ENCODE measurements at places on chromosomes 5 and 9.

DNA sequence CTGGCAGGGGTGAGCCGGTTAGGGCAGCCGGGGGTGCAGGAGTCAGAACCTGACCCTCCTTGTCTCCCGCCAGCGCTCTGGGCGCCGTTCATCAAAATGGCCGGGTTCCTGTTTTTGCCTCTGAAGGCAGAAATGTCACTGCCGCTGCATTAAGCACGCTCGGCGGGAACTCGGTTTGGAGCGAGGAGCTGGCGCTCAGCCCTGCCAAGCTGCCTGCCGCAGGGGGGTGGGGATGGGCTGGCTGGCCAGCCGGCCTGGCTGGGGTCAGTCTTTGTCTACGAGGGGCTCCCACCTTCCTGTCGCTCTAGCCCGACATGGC is 63.7 kb downstream of the CXXC5 start:
- no peak for DNase-seq

- DNase-seq, result no peak
Observed at GRCh38 chr5:128645581-128645980, 107.5 kb upstream of the FBN2 start.

- DNase-seq, result no peak
Observed at GRCh38 chr9:88179062-88179521, 40.8 kb upstream of the SPATA31C2 start.

DNA sequence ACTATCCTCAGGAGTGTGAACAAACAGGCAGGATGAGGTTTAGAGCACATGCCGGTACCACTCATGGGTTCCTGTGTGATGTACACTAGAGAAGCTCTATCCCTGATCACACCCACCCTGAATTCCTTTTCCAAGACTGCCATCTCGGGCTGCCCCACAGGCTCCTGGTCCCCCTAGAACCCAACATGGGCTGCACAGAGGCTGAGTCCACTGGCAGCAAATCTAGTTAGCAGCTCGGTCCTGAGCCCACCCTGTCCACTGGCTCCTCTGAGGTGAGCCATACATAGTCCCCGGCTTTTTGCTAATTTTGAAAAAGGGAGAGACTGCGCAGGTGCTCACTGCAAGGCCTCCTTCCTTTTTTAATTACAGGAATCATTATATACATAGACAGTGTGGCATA is 227.0 kb downstream of the FSTL4 start:
- DNase-seq, result no peak

DNA sequence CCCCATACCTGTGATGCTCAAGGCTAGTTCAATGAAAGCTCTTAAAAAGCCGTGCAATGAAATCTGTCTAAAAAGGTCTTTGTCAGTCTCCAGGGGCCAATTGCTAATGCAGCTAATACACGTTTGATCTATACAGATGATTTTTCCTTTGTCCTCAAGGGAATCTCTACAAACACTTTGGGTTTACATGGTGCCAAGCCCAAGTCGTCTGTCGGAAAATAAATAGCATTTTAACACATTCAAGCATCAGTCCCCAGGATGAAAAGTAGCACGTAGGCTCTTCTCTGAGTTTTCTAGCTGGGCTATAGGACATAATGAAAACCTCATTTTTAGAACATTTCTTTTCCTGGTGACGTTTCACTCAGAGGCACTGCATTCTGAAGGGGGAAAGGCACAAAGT is 477.4 kb upstream of the WWC1 start:
- DNase-seq, result no peak

DNA sequence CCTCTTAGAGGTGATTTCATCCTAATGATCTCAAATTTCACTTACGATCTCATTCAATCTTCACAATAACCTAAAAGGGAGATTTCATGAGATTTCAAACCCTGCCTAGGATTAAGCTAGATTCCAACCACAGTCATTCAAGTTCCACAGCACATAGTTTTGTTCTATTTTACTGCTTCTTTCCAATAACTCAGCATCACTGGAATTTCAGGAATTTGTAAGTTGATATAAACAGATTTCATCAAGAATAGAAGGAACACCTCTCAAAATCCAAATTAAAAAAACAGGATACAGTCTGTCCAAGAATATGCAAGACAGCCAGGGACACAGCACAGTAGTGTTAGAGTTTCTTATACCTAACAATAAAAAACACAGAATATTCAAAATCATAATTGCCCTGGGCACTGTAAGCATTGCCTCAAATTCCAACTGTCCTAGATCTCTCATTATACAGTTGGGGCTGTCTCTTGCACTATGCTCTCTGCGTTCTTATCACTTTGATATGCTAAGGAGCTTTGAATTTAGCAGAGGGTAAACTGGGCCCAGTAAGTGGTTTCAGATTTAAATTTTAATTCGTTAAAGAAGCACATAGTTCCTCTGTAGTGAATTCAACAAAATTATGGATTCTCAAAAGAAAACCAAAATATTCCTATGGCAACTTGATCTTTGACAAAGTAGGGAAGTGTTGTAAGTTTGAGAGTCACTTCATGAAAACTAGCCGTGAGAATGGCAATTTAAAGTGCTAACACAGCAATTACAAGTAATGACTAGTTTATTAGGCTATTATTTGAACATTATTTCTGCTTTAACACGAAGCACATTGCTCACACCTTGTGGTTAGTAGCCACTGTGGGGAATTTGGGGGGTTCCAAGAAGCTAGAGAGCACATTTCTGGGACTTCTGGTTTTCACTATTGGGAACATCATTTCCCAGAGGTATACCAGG is 478.6 kb upstream of the C9orf72 start:
- no peak for DNase-seq

DNA sequence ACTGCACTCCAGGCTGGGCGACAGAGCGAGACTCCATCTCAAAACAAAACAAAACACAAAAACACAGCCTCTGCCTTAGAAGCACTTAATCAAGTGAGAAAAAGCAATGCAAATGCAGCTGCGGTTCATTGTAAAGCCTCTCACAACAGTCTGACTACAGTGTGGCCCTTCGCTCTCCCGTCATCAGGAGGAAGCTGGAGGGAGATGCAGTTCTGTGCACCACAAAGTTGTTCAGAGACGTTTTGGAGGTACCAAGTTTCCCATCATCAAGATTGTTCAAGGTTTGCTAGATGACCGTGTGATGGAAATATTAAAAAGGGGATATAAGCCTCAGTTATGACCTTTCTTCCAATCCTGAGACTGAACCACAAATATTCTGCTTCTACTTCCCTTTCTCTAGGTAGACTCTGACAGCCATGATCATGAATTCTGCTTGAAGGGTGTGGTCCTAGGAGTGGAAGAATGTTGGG is 40.9 kb downstream of the SEC61B start:
- no peak for DNase-seq

GRCh38 chr5:44935262-44935661 is 126.5 kb downstream of the MRPS30 start:
- DNase-seq, result peak; percentile 30

- DNase-seq, result no peak
Observed at GRCh38 chr5:21219251-21219650, 1231.3 kb upstream of the CDH18 start.

DNA sequence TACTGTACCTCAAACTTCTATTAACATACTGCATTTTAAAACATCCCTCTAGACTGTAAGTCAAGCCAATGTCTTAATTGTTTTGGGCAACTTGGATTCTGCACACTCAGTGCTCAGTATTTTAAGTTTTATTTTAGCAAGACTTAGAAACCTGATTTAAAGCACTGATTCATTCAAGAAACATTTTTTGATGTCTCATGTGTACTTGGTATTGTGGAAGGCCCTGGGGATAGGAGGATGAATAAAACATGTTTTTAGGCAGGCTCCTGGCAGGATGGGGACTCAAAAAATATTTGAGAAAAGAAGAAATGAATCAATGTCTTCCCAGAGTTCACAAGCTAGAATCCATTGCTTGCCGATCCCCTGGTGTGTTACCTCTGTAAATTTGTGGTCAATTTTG is 334.0 kb upstream of the PUM3 start:
- DNase-seq, result no peak

DNA sequence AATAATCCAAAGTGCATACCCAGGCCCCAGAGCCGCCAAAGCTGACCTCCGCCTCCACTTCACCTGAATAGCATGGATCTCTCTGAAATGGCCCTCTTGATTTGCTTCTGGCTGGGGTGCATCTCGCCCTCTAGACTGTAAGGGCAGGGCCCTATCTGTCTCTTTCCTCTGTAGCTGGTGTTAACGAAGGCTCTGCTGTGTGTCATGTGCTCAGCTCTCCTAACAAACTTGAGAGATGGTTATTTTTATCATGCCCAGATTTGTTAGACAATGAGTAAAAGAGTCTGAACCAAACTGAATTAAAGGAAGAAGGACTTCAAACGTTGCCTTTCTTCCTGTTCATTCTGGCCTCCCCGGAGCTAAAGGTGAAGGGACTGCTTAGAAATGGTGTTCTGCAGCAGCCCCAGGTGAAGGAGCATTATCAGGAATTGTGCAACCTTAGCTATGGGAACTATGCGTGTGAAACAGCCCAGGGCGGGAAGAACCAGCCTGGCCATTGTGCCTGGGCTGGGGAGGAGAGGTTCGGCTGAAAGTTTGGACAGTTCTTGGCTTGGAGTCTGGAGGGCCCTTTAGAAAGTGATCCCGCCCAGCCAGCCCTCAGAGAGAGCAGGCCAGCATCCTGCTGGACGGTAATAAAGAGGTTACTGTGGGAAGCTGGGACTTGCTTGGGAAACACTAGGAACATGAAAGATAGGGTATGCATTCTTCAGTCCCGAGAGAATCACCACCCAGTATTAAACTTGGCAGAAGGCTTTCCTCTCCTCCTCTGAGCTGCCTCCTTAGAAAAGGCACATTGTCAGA is 73.5 kb downstream of the WWC1 start:
- no peak for DNase-seq

GRCh38 chr9:13424204-13424603 is 144.7 kb upstream of the MPDZ start:
- no peak for DNase-seq

DNA sequence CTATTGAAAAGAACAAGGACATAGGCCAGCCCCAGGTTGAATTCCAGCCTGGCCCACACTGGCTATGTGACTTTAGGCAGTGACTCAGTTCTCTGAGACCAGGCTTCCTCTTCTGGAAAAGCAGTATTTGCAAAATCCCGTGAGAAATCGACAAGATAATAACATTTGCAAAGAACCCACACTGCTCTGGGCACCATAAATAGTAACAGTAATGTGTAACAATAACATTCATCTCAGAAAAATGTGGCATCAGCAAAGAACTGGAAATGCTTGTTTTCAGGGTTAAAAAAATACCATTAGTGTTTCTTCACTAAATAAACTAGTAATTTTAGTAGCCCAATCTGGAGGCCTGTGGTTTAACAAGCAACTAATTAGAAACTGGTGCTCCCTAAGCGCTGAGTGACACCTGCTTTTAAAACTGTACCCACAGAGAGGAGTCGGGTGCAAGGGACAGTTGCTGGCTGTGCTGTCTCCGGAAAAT is 148.4 kb downstream of the TTLL11 start:
- no peak for DNase-seq

DNA sequence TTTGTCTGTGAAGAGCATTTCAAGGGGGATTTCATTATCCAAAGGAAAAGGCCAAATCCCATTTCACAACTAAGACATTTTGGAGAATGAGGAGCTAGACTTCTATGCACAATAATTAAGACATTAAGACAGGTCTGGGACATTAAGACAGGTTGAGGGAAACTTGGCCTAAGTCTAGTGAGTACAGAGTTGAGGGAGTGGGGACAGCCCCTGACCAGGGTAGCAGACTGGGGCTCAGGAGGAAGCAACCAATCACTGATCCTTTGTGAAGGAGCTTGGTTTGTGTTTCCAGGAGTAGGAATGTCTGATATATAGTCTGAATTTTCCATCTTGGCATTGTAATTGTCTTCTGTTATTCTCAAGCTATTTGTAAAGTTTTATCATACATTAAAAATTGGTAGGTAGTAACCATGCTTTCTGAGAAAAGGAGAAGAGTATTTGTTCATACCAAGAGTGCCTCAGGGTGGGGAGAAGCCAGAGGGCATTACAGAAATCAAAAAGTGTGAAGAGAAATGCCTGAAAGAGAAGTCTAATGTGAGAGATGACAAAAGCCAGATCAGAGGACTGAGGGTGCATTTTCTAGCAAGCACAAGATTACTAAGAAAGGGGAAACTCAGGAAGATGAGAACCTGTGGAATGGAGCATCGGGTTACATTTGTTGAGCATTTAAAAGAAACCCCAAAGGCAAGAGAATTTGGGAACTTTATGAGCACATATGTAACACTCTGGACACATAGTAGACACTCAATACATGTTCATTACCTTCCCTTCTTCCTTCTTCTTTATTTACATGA is 189.3 kb upstream of the PIK3R1 start:
- no peak for DNase-seq

DNA sequence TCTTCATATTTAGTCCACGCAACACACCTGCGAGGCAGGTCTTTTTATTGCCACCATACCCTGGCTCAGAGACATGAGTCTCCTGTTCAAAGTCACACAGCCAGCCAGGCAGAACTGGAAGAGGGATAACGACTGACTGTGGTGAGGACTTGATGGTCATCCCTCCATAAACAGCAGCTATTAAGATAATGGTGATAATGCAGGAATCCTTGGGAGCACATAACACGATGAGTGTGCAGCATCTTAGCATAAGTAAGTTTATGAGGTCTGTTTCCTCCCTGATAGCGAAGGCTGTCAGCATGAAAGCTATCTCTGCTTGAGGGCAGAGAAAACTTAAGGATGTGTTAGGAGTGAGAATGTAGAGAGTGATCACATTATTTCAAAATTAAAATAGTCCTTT is 30.9 kb downstream of the KCTD16 start:
- DNase-seq, result no peak

DNA sequence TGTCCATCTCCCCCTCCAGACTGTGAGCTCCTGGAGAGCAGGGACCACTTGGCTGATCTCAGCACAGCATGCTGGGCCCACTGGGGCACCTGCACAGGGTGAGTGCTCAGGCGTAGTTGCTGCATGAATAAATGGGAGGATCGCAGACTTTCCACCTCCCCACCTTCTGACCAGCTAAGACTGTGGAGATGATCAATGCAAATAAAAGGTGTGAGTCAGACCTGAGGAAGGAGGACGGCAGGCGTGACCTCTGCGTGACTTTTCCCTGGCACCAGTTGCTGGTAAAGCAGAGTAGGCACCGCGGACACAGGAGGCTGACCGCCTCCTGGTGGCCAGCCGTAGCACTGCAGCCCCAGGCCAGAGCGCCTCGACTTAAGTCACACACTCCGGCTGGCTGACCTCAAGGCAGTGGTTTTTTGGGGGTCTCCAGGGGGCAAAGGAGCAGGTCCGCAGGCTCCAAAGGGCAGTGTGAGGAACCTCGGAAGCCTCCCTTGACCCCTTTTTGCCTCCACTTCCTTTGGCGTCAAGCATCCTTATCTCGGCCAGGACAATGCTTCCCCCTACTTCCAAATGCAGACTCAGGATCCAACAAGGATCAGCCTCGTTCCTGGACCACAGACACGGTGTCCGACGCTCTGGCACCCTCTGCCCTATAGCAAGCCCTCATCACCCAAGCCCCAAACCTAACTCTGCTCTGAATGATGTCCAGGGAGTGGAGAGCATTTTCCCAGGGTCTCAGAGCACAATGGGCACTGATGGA is 12.7 kb upstream of the TDRD7 start:
- DNase-seq, result no peak

DNA sequence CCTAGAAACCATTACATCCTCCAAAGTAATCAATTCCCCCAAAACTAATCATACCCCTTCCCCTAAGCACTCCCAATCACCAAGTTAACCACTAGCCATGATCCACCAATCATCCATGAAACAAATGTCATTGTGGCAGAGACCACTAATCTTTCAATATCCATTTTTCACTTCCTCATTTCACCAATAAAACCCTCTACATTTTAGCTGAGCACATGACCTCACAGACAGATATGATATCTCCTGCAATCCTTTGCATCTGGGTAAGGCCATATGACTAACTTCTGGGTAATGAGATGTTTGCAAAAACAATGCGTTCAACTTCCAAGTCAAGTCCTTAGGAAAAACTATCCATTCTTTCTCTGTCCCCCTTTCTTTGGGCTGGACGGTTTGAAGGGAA is 20.7 kb downstream of the OR2S2 start:
- no peak for DNase-seq

- DNase-seq, result no peak
Observed at GRCh38 chr5:115500225-115500624, 44.4 kb downstream of the FEM1C start.

Data from SHP77 (cell line).